Activated T-helper 1 cell treated with Interleukin-2 at 50 U/mL for 16 hours (primary cell): ENCODE measurements at places on chromosomes 5 and 9.

DNA sequence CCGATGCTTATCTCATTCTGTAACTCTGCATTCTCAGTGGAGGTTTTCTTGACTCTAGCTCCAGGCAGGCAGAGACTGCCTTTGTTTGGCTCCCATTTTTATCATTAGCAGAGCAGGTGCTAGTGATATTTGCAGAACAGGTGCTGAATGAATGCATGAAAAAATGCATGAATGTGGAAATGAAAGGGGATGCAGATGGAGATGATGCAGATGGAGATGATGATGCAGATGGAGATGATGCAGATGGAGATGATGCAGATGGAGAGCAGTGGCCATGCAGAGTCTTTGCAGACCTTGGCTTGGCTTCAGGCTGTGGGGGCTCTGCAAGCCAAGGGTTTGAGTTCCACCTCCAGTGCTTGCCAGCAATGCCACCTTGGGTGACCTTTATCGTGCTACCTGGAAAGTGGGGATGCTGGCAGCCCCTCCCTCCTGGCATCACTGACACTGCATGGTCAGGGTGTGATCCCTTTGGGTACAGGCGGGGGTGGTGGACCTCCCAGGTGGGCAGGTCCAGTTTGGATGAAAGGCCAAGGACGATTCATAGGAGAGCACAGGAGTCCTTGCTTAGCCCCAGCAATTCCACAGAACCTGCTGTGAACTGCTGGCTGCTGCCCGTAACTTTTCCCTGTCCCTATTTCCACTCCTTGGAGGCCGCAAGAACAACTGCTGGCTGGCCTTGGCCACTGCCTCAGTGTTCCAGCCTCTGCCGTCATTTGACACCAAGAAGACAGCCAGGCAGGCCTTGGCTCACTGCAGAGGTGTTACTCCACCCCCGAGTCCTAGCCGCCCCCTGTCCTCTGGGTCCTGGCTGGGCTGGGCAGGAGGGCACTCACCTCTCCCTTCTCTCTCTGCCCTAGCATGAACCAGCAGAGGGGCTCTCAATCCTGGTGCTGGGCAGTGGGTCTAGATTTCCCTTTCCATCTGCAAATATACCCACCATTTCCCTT is 33.0 kb downstream of the ERGIC1 start:
- DNase-seq = no peak

GRCh38 chr9:3721096-3721495 is 195.3 kb upstream of the RFX3 start:
- DNase-seq = no peak

DNA sequence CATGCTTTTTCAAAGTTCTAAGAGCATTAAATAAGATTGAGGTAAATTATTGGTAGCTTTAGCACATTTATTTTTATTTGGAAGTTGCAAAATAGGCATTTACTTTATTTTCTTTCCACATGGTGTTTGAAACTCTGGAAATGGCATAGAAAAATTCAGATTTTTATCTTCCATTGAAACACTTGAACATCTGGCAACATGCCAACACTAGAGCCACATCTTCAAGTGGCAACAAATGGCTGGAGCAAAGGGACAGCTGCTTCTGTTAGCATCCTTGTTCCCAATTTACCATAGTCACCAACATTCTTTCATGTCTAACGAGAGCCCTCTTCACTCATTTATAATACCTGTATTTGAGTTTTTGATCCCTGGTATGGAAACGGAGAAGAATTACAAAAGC is 539.9 kb downstream of the ZNF608 start:
- no peak for DNase-seq

GRCh38 chr9:77435277-77435676 is 212.8 kb downstream of the GNA14 start:
- DNase-seq = no peak

GRCh38 chr5:65762234-65762633 is 40.2 kb downstream of the NLN start:
- DNase-seq = no peak

- no peak for DNase-seq
Observed at GRCh38 chr5:83000922-83001321, 76.3 kb downstream of the TMEM167A start.

- DNase-seq = no peak
Observed at GRCh38 chr5:61348447-61348846, 16.4 kb downstream of the ZSWIM6 start.

- no peak for DNase-seq
Observed at GRCh38 chr5:97550164-97550563, 367.1 kb upstream of the RIOK2 start.

GRCh38 chr5:137733006-137733405 is 2.9 kb downstream of the KLHL3 start:
- DNase-seq = no peak

GRCh38 chr5:13994621-13995253 is 50.2 kb upstream of the DNAH5 start:
- DNase-seq = no peak

DNA sequence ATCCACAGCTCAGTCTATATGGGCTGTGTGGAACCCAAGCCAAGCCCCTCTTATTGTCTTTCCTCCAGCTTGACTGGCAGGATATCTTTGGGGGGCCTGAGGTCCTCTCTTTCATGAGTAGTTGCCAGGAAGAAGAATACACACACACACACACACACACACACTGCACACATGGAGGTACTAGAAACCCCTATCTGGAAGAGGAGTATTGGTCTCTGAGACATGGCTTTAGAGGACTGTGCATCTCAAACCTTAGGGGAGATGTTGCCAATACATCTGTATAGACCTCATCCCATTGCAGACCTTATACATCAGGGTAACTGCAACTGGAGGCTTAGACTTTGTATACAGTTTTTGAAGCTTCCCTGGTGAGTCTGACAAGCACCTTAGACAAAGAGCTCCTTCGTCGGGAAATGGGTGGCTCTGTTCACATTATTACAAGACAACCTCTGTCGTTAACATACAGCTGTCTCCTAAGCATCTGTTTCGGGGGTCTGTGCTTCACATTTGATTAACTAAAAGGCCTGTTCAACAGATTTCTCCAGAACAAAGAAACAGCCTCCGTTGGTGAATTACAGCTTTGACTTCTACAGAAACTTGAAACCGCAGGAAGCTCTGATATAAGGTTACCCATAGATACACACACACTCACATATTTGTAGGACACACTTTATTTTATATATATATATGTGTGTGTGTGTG is 5.5 kb upstream of the ENTREP1 start:
- no peak for DNase-seq

- no peak for DNase-seq
Observed at GRCh38 chr9:129606161-129607026, 14.5 kb downstream of the C9orf50 start.

- no peak for DNase-seq
Observed at GRCh38 chr5:10452768-10453331, 11.2 kb downstream of the ROPN1L start.

DNA sequence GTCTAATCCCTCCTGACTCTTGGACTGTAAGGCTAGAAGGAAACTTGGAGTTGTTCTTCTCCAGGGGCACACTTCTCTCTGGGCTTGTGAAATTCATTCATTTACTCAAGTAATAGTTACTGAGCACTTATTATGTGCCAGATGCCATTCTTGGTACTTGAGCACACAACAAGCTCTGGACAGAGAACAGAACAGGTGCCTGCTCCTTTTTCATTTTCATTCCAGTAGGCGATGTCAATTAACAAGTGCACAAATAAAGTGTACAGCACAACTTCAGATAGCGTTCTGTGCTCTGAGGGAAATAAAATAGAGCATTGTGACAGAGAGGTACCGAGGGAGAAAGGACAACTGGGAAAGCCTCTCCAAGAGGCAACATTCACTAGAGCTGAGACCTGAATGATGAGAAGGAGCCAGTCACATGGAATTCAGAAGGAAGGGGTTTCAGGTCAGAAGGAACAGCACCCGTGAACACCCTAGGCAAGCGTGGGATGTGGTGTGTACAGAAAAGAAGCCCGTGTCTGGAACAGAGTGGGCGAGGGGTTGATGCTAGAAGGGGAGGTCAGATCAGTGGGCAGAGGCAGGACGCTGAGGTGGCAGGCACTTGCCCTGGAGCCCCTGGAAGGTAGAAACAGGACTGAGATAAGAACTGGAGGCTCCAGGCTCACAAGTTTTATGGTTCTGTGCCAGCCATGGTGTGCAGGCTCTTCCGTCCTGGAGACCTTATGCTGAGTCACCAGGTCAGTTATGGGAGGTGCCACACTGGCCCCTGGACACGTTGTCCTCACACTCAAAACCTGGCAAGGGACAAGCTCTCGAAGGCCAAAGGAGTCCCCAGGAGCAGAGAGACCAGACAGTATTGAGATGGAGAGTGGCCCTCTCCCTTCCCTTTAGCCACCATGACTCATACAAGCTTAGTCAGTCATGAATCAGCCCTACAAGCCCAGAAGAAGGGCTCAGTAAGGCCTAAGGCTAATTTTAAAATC is 7.2 kb upstream of the ABLIM3 start:
- no peak for DNase-seq

DNA sequence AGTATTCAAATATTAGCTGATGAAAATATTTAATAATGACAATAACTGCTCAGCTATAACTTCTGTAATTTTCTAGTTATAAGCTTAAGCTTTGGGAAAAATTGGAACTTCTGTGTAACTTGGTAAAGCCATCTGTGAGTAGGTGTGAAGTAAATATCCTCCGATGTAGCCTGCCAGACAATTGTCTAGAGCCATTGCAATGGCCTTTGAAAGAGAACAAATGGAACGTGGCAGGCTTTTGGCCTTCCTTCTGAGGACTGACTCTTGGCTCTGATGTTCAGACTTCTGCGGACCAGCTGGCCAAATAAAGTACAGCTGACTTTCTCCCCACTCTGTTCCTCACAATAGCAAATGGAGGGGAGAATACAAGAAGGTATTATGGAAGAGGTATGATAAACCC is 203.4 kb upstream of the NMUR2 start:
- DNase-seq = no peak
